ENCODE measurements at places on chromosomes 13 and 19. TPM values are rescaled to one million over a fixed set of nuclear protein-coding genes. Genes with fewer than 3 reads are reported as not detected.
A peak's percentile ranks its signal among the peaks of the same experiment; 100 is the strongest.

Gene GGN
- total RNA-seq: 0.37 TPM

DNA sequence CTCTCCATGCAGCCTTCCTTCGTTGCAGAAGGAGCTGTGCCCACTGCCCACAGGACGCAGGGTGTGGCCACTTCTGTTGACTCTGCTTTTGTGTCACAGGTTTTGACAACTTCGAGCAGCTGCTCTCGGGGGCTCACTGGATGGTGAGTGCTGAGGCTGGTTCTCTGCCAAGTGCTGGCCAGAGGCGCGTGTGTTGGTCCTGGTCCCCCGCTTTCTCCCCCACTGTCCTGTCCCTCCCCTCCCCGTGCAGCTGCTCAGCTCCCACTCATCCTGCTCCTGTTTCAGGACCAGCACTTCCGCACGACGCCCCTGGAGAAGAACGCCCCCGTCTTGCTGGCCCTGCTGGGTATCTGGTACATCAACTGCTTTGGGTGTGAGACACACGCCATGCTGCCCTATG lies 10.6 kb upstream of the PDCD2L start:
- DNase-seq: peak; percentile 14

GRCh38 chr19:38388349-38389100 lies at the start of gene SPRED3:
Gene SPRED3 (plus strand): TSS chr19:38388697. CDS start chr19:38390303, 1,606 bp downstream.
- DNase-seq: no peak

DNA sequence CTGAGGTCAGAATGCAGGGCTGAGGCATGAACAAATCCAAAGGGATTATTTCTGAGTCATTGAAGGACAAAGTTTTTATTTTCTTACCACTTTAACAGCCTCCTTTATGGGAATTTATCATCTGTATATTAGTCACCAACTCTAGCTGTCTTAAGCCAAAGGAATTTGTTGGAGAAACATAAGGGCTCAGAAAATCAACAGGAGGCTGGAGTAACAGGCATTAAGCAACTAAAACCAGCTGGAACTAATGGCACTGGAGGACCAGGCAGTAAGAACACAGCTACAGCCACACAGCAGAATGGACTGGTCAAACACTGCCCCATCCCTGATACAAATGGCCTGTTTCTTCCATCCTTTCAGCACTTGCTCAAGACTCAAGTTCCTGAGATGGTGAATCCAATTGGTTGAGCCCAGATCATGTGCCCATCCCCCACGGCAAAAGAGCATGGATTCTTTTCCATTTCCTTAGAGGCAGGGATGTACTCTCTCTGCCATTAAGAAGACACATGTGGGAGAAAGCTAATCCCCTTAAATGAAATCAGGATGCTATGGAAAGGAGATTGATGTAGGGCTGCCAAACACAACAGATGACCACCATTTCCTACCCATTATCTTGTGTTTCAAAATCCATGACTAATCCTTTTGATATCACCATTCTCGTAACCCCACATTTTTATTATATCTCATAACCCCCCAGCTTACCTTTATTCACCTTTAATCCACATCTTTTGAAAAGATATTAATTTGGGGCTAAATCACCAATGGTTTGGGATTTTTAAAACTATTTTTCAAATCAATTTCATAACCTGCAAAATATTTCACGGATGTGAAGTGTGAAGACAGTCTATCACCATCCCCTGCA lies 157.0 kb upstream of the FNDC3A start:
- no peak for DNase-seq

GRCh38 chr13:60162096-60162495 lies 1.6 kb downstream of the DIAPH3 start:
- DNase-seq: no peak

DNA sequence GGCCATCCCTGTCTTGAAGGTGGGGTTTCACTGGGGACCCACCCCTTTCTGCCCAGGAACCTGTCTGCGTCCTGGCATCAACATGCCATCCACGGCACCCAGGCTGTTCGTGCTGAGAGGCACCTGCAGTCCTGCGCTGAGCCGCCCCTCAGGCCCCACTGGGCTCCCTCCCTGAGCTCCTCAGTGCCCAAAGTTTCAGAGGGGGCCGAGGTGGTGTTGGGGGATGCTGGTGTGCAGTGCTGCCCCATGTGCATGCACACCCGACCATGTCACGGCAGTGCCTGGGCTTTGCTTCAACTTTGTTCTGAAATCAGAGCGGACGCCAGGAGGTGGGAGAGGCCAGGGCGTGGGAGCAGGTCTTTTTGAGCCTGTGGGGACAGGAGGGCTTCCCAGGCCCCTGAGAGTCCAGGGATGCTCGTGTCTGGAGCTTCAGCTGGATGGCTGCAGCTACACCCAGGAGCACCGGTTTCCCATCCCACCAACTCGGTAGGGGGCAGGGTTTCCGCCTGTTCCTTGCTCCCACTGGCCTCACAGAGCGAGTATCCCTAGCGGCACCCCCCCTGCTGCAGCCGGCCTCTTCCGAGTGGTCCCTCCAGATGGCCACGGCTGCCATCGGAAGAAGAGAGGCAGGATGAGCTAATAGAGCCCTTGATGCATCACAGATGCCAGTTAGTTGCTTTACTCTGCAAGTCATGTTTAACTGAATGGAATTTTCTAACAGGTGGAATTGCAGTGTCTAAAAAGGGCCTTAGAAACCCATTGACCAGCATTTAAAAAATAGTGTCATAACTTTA lies 44.0 kb downstream of the WDFY2 start:
- no peak for DNase-seq
